ENCODE measurements at places on chromosomes 13 and 19.
A peak's percentile ranks its signal among the peaks of the same experiment; 100 is the strongest.

- no peak for DNase-seq
These were observed 86.3 kb downstream of the RNASEH2B start for GRCh38 chr13:50995854-50996253.

GRCh38 chr19:42362342-42362741 is 27.8 kb downstream of the CNFN start:
- no peak for DNase-seq

GRCh38 chr19:1312767-1313694 is 27.4 kb downstream of the EFNA2 start:
- DNase-seq: no peak

DNA sequence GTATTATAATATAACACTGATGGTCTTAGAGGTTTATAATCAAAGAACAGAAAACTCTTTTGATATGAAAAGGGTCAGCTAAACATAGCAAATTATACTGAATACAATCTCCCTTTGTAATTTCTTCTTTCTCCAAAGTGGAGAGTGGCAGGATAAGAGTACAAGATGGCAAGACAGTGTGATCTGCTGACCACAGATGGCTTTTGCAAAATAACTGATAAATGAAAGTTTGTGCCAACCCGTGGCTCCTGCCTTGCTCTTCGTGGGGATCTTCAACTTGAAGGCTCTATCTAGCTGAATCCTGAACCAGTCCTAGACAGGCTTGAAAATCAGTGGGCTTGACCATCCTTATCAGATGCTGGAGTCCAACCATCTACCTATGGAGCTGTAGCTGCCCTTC is 185.7 kb downstream of the VWA8 start:
- DNase-seq: no peak

- no peak for DNase-seq
These were observed 33.6 kb upstream of the HMGB1 start for GRCh38 chr13:30499338-30499737.

DNA sequence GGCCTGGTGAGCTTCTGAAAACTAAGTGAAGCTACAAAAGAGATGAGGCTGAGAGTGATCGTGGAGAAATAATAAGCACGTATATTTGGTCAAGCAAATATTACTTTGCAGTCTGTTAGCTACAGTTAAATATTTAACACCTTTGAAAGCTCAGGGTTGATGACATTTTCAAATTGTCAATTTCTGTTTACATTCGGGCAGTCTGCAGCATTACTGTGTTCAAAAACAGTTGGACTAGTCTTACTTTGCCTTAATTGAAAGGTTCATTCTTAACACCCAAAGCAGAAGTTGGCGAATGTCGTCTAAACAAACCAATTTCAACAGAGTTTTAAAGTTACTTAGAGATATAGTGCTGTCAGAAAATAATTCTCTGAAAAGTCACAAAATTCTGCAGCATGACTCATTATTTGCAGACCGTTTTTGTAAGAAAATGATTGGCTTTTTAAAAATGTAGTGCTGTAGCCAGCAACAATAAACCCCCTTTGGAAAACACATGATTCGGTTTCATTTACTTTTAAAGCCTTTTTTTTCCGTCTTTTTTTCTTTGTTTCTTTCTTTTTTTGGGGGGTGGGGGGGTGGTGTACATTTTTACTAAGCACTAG is 549.0 kb downstream of the GPC6 start:
- no peak for DNase-seq

- DNase-seq: no peak
These were observed 3.0 kb downstream of the KCTD12 start for GRCh38 chr13:76883236-76883635.

GRCh38 chr19:4713384-4713951 is 10.2 kb downstream of the DPP9 start:
- DNase-seq: no peak

DNA sequence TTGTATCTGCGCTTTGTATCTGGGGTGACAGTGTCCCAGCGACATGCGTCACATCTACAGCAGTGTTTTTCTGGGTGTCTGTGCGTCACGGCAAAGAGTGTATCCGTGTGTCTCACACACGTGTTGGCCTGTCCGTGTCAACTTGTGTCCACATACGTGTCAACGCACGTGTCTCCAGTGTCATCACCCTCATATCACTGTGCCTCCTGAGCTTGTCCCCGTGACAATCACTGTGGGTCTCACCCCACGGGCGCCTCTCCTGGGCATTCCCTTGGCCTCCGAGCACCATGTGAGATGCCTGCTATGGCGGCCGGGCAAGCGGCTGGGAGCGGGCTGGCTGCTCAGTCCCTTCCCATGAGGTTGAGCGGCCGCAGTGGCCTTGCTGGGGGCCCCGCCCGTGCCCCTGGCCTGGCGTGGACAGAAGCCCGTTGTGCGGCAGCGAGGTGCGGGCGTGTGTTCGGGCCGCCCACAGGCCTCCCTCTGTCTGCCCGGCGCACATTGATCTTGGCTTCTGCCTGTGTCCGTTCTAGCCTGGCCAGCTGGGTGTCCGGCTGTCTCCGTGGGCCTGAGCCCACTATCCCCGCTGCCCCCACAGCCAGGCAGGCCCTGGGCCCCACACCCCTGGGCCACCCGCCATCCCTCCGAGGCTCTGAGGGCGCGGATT is 6.4 kb downstream of the NFIX start:
- no peak for DNase-seq

DNA sequence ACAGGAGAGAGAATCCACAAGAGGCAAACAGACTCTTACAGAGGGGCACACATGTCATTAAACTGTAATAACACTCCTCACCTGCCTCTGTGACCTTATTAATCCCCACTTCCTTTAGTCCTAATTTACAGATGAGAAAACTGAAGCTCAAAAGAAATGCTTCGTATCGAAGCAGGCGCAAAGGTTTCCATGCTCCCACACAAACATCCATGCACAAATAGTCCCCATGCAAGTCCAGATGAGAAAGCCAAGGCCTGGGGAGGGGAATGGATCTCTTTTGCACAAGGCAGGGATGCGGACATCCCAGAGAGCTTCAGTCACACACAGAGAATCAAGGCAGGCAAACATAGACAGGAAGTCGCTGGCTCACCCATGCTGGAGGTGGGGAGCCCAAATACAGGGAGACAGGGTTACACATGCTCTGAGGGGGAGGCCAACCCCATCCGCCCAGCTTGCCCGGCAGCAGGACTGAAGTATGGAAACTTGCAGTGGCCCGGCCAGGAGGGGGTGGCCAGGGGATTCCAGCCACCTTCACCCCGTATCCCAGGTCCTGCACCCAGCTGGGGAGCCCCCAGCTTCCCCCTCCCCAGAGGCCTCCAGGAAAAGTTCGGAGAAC is 468 bp downstream of the S1PR5 start:
- DNase-seq: no peak

DNA sequence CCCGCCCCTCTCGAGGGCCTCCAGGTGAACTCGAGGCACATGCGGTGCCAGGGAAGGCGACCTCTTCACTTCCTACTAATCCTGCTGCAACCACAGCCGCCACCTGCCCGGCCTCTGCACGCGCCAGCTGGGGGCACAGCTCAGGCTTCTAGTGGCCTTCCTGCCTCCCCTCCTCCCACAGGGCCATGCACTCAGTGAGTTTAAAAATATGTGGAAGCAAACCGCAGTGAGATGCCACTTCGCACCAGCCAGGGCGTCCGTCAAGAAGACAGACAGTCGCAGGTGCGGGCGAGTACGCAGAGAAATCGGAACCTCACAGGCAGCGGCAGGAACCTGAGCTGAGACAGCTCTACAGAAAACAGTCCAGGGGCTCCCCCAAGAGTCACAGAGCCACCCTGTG is 10.4 kb downstream of the LMNB2 start:
- peak; percentile 37 for DNase-seq

GRCh38 chr13:104320446-104320845 is 1254.2 kb upstream of the SLC10A2 start:
- DNase-seq: no peak

DNA sequence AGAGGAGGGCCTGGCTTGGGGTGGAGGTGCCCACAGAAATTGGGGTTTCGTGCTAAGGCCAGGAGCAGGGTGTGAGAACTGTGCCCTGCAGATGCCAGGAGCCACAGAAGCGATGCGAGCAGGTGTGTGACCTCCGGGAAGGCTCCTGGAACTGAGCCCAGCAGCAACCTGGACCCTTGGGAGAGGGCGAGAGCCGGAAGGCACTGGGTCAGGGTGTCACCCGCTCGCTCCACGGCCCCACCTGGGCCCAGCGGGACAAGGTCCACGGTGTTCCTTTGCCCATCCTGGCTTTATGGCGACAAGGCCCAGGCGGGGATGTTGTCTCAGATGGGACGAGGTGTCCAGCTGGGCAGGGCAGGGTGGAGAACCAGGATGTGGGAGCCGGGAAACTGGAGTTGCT is 4.2 kb downstream of the MISP start:
- DNase-seq: no peak

- DNase-seq: no peak
These were observed 17.5 kb downstream of the DDX39A start for GRCh38 chr19:14401468-14402195.

DNA sequence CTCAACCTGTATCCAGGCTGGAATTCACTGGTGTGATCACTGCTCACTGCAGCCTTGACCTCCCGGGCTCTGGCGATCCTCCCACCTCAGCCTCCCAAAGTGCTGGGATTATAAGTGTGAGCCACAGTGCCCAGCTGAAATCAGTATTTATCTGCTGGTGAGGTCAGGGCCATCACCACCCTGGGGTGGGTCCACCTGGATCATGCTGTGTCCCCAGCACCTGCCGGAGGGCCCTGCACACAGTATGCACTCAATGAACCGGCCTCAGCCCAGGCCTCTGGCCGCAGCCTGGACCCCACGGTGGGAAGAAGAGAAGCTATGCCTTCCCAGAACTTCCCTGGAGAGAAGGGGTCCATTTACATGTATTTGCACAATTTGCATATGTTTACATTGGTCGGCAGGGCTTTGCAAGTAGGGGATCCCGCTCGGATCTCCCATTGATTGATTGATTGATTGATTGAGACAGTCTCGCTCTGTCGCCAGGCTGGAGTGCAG is 2.6 kb upstream of the SLC5A5 start:
- no peak for DNase-seq

GRCh38 chr13:95181586-95181985 is 119.7 kb downstream of the ABCC4 start:
- no peak for DNase-seq

GRCh38 chr13:59112221-59112718 is 1051.5 kb downstream of the DIAPH3 start:
- no peak for DNase-seq

GRCh38 chr19:7986321-7987113 is 18.9 kb downstream of the ELAVL1 start:
- DNase-seq: no peak

DNA sequence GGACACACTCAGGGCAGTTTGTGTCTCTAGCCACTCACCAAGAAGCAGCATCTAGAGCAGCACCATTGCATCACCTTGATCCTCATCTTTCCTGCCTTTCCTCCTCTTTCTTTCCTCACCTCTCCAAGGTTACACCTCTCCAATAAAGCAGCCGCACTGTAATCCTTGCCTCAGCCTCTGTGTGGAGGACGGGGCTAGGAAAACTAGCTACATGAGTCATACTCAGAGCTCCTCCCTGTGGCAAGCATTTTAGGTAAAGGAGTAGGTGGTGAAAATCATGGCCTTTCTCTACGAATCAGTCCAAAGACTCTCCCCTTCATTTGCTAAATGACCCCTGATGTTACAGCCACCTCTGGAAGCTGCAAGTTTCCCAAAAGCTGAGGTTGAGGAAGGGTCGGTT is 108.9 kb downstream of the DNAJC15 start:
- no peak for DNase-seq

- DNase-seq: no peak
These were observed 59.0 kb downstream of the WDFY2 start for GRCh38 chr13:51643105-51643881.

- no peak for DNase-seq
These were observed 48.3 kb upstream of the KLF12 start for GRCh38 chr13:74182491-74182890.

GRCh38 chr19:28868836-28869235 is 344.1 kb downstream of the UQCRFS1 start:
- DNase-seq: no peak

GRCh38 chr19:41134616-41135015 is 20.4 kb downstream of the CYP2F1 start:
- no peak for DNase-seq

GRCh38 chr13:98950705-98951104 is 27.2 kb downstream of the DOCK9 start:
- no peak for DNase-seq

- DNase-seq: no peak
These were observed 346.4 kb downstream of the FGF9 start for GRCh38 chr13:22017226-22017625.

DNA sequence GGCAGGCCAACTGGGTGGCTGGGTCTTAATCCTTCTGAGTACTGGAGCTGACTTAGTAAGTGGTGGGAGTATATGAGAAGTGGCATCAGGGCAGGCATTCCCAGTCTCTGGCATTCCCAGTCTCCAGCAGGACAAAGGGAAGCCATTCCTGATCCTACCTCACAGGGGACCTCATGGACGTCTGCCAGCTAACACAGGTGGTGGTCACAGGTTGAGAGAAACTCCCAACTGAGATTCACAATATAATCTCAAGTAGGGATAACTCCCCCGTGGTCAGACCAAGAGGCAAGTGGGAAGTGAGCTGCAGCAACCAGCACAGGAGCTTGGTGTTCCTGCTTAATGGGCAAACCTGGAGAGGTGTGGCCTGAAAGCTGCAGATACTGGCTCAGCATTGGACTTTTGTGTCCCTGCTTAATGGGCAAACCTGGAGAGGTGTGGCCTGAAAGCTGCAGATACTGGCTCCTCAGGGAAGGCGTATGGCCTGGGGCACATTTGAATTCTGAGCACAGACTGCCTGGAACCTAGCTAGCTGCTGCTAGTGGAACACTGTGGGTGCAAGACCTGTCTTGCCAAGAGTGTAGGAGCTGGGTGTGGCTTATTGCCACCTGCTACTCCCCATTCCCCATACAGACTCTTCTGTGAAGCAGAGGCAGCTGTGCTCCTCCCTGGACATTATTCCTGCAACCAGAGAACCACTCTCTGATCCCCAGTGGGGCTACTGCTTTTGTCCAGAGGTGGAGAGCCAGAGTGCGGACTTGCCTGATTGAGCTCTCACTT is 25.9 kb upstream of the OR10H2 start:
- no peak for DNase-seq

DNA sequence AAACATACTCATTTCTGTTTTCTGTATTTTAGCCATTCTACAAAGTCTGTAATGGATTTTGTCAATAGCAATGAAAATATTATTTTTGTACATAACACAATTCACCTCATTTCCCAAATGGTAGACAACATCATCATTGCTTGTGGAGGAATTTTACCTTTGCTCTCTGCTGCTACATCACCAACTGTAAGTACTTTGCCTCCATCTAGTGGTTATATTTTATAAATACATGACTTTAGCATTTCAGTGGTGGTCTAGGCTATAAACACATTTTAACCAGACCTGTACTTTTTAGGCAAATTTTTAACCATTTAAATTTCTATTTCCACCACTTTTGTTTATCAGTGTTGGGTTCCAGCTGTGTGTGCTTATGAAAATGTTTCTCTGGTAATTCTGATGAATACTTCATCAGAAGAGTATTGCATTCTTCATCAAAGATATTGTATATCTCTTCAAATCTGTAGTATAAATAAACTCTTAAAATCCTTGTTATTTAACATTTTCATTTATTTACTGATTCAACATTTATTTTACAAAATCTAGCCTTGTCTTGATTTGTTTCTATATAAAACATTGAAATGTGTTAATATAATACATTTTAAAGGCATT is 222.4 kb downstream of the NBEA start:
- DNase-seq: no peak
